ENCODE measurements at places on chromosomes 6 and 20.
A peak's percentile ranks its signal among the peaks of the same experiment; 100 is the strongest.

DNA sequence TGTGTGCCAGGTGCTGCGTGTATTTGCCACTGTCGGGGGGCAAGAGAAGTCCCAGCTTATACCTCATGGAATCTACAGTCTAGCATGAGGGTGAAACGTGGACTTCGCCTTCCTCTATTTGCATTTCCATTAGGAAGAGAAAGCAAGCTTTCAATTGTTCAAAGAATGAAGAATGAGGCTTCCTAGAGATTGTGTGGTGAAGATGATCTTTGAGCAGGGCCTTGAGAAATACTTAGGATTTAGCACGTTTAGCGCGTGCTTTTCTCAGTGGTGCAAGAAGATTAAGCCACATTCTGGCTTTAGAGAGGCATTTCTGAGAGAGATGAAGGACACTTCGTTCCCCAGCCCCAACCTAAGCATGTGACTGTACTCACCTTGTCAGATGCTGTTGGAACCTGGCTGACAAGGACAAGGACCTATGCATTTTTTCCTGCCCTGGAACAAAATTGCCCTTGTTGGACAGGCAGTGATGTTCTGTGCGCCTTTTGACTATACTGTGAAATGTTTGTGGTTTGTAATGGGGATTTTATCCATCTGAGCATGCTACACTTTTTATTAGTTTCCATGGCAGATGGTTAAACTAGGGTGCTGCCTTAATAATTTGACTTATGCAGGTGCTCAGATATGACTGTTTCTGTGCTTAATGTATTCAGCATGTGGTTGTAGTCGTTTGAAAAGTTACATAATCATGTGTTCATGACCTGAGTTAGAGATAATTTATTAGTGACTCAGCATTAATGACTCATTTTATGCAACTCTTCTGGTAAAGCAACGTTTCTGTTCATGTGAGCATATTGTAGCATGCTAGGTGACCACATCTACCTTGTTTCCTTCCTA, 10.7 kb downstream of the TULP4 start:
- peak; percentile 24 for DNase-seq

DNA sequence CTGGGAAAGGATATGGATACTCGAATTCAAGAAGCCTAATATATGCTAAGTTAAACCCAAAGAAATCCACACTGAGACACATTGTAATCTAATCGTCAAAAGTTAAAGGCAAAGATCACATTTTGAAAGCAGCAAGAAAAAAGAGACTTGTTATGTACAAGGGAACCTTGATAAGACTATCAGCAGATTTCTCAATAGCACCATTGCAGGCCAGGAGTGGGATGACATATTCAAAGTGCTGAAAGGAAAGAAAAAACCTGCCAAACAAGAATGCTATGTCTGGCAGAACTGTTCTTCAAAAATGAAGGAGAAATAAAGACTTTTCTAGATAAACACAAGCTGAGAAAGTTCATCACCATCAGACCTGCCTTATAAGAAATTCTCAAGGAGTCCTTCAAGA, 75.2 kb downstream of the COL21A1 start:
- no peak for DNase-seq

GRCh38 chr6:24257282-24257681, 100.6 kb downstream of the DCDC2 start:
- no peak for DNase-seq

- DNase-seq = no peak
These were observed 308.9 kb upstream of the EXOC2 start for GRCh38 chr6:1001655-1002349.

DNA sequence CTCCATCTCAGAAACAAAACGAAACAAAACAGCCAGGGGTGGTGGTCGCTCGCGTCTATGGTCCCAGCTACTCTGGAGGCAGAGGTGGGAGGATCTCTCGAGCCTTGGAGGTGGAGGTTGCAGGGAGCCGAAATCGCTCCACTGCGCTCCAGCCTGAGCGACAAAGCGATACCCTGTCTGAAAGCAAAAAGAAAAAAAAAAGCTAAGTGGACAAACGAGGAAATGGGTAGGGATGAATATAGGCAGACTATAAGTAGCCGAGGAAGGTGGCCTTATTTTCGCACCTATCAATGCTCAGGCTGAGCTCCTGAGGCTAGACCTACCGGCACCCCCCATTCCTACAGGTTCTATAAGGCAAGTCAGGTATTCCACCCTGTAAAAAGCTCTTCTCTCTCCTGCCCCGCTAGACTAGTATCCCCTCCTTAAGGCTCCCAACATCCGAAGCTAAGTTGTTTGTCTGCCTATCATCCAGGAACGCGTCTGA, 650 bp upstream of the CASP8AP2 start:
- peak; percentile 18 for DNase-seq

GRCh38 chr20:44370639-44371218, 15.2 kb downstream of the HNF4A start:
- no peak for DNase-seq

GRCh38 chr6:26140967-26141294, 53.7 kb downstream of the HFE start:
- DNase-seq = no peak

GRCh38 chr6:22886650-22887581, 317.6 kb downstream of the HDGFL1 start:
- no peak for DNase-seq

DNA sequence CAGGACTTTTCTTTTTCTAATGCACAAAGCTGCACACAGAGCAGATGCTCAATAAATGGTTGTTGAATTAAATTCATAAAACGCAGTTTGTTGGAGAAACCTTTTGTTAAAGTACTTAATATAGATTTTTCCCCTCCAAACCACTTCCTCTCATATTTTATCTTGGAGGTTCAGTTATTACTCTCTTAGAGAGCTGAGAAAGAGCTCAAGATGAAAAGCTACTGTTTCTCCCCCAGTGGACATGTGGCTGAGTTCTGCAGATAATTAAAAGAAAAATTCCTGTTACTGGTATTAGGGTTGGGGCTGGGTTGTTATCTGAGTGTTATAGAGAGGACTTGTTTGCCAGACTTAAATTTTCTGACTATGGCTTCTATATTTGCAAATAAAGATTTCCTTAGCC, 294.0 kb downstream of the TBC1D7 start:
- DNase-seq = no peak

DNA sequence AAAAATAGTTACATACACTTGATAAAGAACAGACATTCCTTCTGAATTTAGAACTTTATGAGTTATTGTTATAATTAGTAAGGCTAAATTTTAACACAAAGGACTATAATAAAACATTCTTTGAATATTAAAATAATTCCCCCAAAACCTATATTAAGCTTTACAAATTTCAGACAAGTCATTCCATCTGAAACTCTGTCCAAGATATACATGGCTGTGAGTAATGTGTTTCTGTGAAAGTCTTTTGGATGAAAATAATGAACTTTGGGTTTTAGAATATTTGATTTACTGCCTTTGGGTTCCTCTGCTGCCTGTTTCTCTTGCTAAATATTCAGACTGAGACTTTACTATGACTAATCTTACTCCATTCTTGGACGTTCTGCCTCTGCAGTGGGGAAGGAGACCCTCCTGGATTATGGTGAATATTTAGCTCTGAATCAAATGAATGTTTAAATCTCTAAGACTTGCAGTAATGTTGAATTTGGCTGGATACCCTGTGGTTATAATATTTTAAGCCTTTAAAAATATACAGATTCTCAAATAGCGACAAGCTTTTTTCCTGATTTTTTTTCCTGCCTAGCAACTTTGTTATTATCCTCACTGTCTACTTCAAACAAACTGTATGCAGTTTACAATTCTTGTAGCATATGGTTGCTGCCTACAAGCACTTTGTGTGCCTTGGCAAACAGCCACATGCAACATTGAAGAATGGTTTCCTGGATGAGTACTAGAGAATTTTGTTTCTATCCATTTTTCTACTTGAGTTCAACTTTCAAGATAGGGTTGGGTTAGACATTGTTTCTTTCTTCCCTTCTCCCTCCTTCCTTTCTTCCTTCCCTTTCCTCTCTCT, 51.4 kb downstream of the TXLNB start:
- peak; percentile 73 for DNase-seq

- no peak for DNase-seq
These were observed 70.8 kb downstream of the CD164 start for GRCh38 chr6:109311471-109311870.

DNA sequence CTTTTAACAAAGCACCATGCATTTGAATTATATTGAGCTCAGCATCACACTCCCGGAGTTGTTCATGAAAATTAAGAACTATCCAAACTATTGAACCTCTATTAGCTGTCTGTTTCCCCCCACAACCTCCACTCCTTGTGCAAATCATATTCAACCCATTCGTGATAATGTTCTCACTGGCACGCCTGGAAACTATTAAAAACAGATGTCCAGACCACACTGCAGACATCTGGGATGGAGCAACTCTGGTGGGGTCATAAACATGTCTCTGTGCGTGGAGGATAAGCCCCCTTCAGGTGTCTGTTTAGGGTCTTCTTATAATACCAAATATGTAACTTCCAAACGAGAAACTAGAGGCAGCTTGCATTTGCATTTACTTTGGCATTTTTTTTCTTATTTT, 193.7 kb downstream of the TFAP2A start:
- no peak for DNase-seq

GRCh38 chr6:36848658-36849441, 9.6 kb upstream of the CPNE5 start:
- DNase-seq = no peak

DNA sequence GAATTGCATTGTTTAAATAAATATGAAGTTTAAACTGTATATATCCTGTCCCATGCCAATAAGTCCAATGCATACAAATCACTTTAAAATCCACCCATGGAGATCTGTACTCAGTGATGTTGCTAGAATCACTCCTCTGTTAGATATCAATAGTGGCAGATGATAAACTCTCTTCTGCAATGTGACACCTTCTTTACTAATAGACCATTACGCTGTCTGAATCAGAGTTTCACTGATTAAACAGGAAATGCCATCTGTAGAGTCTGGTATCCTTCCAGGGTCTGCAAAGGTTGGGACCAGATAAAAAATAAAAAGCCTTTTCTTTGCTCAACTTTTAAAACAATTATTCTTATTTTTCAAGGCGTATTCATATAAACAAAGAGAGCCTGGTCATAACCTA, 134.5 kb downstream of the EDN3 start:
- no peak for DNase-seq

- DNase-seq = no peak
These were observed 109.4 kb upstream of the KCNG1 start for GRCh38 chr20:51132279-51132678.

- peak; percentile 17 for DNase-seq
These were observed 1.8 kb downstream of the RBCK1 start for GRCh38 chr20:409697-410559.

GRCh38 chr6:80472271-80472670, 365.8 kb downstream of the BCKDHB start:
- no peak for DNase-seq

GRCh38 chr6:81696524-81696923, 56.0 kb downstream of the TENT5A start:
- no peak for DNase-seq

DNA sequence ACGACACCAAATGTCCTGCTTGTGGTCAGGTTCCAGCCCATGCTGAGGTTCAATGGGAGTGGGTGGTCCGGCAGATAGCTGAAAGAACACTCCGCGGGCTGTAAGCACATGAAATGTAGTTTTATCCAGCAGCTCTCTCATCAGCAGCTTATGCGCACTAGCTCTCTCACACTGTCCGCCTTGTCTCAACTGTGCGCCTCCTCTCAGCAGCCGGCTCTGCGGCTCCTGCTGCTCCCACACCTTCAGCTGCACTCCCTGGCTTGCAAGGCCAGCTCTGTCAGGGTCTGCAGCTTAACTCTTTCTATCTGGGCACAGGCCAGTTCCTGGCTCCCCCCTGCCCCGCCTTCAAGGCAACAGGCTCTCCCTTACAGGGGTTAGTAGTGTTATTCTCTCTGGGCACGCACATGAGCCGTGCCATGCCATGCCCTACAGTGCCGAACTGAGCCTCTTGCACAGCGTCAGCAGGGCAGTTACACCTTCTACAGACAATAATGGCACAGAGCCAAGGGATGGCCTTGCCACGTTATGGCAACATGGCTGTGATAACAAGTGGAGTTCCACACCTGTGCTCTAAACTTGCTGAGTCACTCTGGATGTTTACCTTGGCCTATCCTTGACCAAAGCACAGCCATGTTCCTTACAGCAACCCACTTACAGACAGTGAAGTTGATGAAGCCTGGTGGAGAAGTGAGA, 84.0 kb upstream of the LRFN2 start:
- DNase-seq = peak; percentile 99

DNA sequence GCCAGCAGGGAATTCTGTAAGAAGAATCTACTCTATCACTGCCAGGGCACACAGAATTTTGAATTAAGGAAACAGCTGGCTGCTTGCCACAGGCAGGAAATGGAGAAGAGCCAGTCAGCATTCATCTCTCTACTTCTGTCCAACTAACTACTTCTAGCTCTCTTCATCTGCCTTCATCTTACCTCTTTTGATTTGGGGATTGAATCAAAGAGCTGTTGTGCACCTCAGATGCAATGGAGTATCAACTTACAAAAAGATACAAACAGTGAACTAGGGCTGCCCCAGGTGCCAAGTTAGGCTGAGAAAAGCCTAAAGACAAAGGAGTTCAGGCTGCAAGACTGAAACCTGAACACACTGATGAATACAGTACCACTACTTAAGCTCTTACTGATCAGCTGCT, 82.0 kb downstream of the PTPRK start:
- DNase-seq = peak; percentile 4

DNA sequence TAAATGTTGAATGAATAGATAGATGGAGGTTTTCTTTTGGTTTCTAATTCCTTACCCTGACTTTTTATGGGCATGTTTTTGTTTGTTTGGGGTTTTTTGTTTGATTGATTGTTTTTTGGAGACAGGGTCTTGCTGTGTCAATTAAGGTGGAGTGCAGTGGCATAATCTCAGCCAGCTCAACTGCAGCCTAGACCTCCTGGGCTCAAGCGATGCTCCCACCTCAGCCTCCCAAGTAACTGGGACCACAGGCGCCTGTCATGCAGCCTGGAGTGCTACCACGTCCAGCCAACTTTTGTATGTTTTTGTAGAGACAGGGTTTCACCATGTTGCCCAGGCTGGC, 1.5 kb upstream of the NUDT3 start:
- DNase-seq = no peak

GRCh38 chr6:105713474-105714118, 310.7 kb upstream of the PREP start:
- no peak for DNase-seq

DNA sequence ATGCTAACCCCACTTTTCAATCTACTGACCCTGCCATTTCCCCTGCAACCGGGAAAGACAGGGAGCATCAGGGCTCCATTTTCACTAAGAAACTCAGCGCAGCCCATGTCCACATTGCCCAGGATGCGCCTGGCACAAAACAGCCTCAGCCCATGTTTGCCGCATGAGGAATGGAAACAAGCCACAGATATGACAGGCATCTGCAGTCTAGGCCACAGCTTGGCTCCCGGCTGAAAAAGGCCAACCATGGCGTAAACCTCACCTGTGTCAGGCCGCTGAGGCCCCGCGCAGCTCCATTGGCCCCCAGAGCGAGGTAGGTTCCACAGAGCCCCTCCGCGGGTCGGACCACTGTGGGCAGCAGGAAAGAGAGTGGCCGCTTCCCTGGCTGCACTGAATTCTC, 21.7 kb downstream of the GGT7 start:
- DNase-seq = no peak

DNA sequence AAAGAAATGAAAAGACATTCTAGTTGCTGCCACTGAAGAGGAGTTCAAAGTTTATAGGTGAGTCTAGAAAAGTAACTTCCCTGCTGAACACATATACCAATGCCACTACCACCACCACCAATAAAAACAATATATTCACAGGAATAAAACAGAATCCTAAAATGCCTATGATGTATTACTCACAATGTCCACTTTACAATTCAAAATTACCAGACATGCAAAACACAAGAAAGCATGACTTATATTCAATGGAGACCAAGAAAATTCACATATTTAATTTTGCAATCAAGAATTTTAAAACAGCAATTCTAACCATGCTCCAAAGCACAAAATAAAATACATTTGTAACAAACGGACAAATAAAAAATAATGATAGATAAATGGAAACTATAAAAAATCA, 385.3 kb upstream of the RUNX2 start:
- no peak for DNase-seq
